ENCODE measurements at places on chromosomes 1 and 21. TPM values are rescaled to one million over a fixed set of nuclear protein-coding genes. Genes with fewer than 3 reads are reported as not detected.

Gene CFAP141
- total RNA-seq, result not detected

Gene AMPD1
- total RNA-seq, result not detected

Gene TCHH
- total RNA-seq, result 18.6 TPM

Gene IFI44
- 1.8 TPM for total RNA-seq

Gene ITLN1
- not detected for total RNA-seq

Gene LAMC1
- 74.8 TPM for total RNA-seq

Gene CFAP126
- not detected for total RNA-seq

Gene CCDC30
- total RNA-seq, result 5.0 TPM

Gene XCL1
- not detected for total RNA-seq

Gene PCAT6
- 7.0 TPM for total RNA-seq

Gene OR2M3
- not detected for total RNA-seq

Gene FALEC
- not detected for total RNA-seq

Gene NCF2
- 26.8 TPM for total RNA-seq

Gene AQP10
- not detected for total RNA-seq

Gene C1orf105
- total RNA-seq, result 1.5 TPM

Gene HMGCS2
- 389 TPM for total RNA-seq

Gene HRNR
- not detected for total RNA-seq

Gene CNKSR1
- 91.2 TPM for total RNA-seq

Gene DNAJC28
- 3.3 TPM for total RNA-seq

Gene NPR1
- total RNA-seq, result 8.4 TPM

DNA sequence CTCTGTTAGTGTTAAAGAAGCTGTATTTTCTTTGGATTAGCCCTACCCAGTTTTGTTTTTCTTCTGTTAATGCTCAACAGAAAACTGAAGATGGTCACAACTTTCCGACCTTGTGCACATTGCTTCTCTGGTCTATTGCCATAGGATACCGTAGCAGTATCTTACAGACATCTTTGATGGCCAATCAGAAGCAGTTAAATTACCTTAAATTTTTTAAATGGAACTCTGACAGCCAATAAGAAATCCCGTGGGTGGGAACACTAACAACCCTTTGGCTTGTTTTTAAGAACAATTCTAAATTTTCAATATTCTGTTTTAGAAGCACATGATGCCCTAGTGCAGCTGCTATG, 17.2 kb downstream of the NFYC start:
- DNase-seq, result no peak

GRCh38 chr1:203090421-203091198, 4.8 kb upstream of the MYOG start:
- DNase-seq, result no peak

GRCh38 chr1:94115900-94116436, 5.0 kb downstream of the ABCA4 start:
- DNase-seq, result peak; percentile 79

DNA sequence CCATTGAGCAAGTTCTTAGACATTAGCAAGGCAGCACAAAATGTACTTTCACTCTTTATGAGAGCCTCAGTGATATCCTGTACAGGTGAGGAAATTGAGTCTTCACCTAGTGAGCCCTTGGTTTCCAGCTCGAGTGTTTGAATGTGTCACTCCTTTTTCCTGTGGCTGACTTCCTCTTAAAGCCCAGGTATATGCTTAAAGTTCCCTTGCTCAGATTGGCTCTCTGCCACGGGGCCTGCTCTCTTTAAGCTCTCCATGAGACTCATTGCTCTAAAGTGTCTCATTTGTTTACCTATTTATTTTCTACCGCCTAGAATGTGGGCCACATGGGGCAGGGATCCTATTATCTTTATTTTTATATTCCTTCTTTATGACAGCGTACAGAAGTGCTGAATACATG, 324.9 kb downstream of the SIPA1L2 start:
- no peak for DNase-seq

GRCh38 chr21:34704119-34704518, 35.3 kb downstream of the CLIC6 start:
- DNase-seq, result no peak

DNA sequence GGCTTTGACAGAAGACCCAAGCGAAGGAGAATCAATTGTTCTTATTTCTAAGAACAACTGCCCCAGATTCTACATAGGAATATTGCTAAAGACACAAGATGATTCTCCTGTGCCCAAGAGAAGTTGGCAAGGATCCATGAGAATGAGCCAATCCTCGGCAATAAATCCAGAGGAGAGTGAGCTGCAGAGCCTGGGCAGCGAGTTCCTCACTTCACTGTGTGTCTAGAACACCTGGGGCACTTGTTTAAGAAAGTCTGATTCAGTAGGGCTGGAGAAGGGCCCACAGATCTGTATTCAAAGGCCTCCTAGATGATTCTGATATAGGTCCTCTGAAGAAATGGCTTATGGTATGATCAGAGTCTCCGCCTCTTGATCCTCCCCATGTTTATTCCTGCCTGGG, 31.8 kb downstream of the GADD45A start:
- DNase-seq, result no peak

GRCh38 chr1:178038372-178038771, 55.5 kb upstream of the RASAL2 start:
- DNase-seq, result no peak

DNA sequence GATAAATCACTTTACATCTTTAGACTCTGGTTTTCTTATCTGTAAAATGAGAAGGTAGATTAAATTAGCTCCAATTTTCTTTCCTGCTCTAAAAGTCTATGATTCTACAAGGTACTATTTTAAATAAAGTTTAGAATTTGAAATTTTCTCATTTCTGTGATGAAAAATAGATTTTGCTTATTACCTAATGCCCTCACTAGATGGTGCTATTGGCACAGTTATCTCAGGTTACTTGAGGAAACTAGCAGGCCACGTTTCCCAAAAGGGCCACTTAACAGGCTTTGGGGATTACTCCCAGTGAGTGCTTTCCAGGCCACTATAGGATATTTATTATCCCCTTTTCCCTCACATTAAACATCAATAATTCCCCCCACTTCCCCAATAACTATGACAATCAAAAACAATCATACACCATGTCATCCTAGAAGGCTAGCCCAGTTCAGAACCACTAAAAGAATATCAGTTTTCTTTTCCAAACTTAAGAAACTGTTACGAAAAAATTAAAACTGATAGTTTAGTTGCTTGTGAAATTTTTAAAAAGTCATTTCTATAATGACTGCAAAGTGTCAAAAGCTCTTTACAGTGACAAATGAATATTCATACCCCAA, 30.6 kb downstream of the OMA1 start:
- no peak for DNase-seq

DNA sequence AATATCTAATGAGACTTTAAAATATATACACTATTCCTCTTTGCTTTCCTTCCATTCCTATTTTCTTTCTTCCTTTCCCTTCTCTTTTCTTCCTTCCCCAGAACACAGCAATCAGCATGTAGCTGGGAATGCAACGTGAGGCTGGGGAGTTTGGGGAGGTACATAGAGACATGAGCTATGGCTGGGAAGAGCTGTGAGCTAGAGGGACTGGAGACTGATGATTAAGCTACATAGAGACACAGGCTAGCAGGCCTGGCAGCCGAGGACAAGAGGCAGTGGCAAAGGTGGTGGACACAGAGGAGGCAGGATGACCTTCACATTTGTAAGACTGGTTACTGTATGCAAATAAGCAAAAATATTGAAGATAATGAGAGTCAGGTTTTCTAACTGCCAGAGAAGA, 7.5 kb downstream of the LPAR3 start:
- no peak for DNase-seq

- DNase-seq, result no peak
These were observed 32.4 kb downstream of the GALNT2 start for GRCh38 chr1:230099465-230099864.

- DNase-seq, result no peak
These were observed 102.3 kb downstream of the TNFSF18 start for GRCh38 chr1:172948457-172948856.

GRCh38 chr1:35030756-35031446, 844 bp downstream of the ZMYM6 start:
- no peak for DNase-seq

DNA sequence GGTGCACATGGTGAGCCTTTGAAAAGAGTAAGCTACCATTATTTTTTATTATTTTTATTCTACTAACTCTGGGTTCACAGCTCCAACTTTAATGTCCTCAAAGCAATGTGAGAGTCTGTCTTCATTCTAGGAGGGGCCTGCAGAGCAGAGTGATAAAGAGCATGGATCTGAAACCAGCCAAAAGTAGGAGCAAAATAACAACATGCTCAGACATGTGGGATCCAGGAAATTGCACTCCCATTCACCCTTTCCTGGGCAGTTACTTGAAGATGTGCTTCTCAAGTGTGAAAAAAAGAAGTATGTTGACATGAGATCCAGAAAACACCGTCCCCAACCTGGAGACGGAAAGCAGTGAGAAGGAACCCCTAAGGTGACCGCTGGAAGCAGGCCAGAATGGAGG, 8.7 kb upstream of the LIN28A start:
- DNase-seq, result no peak

DNA sequence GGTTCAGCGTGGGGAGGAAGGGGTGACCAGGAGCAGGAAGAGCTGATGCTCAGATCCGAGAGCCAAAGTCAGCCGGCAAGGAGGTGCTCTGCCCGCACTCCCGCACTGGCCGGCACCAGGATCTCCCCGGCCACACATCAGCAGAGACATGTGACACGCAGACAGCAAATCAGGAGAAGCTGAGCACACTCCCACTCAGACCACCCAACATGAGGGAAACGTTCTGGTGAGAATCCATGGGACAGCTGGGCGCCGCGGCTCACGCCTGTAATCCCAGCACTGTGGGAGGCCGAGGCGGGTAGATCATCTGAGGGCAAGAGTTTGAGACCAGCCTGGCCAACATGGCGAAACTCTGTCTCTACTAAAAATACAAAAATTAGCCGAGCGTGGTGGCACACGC, 18.6 kb upstream of the PTTG1IP start:
- DNase-seq, result no peak

- DNase-seq, result no peak
These were observed 38.1 kb upstream of the NBL1 start for GRCh38 chr1:19605967-19606366.

GRCh38 chr1:159197561-159198557, 6.8 kb upstream of the ACKR1 start:
- DNase-seq, result no peak

DNA sequence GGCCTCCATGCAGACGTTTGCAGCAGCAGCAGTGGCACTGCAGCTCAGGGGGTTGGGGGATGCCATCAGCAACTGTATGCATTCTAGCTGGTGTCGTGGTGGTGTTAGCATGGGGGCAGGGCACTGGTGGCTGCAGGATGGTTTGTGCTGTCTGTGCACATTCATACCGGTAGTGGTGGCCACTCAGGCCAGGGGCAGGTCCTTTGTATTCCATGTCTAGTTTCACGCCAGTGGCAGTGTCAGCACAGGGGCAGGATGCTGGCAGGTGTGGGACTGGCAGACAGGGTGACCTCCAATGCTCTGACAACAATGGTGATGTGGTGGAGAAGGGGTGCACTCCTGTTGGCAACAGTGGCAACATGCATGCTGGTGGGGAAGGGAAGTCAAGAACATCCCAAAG, 194.2 kb upstream of the LRRC7 start:
- no peak for DNase-seq

DNA sequence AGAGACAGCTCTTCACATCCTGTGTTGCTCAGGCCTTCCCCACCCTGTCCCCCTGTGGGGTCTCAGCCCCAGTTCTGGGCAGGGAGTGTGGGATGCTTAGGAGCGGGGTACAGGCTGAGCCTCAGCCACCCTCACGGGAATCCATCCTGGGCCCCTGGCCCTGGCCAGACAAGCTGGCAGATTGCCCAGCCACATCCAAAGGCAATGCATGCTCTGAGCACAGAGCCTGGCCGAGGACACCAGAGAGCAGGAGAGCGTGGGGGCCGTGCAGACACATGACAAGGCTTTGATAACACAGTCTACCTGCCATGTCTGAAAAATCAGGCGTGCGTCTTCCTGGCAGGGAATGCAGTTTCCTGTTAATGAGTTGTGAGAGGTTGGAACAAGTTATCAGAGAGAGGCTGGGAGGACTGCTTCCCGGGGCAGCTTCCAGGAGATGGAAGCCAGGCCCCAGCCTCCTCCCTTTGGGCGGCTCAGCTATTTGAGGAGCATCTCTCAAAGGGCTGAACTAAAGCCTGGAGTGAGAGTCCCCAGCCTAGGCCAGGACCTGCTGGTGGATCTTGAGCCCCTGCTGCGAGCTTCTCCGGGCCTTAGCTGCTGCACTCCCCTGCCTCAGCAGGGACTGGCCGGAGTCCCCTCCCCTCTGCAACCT, 72.2 kb upstream of the SELENON start:
- DNase-seq, result no peak

DNA sequence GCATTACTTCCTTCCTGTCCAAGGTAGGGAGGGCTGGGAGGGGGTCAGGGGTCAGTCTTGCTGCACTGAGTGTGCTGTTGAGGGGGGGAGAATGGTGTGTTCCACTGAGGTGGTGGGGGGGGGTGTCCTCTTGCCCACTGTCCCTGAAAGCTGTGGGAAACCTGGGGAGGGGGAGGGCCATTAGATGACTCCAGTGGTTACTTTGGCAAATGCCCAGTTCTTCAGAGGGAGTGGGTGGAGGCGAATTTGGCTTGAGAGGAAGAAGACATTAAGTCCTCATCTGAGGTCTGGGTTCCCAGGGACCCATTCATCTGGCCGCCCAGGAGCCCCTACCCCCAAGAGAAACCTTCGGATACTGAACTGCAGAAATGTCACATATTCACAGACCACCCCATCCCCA, 36.2 kb downstream of the MEF2D start:
- no peak for DNase-seq

GRCh38 chr21:17270229-17270628, 242.6 kb upstream of the CXADR start:
- no peak for DNase-seq

GRCh38 chr1:228999446-229000170, 264.3 kb downstream of the RHOU start:
- DNase-seq, result no peak

GRCh38 chr21:24046829-24047443, 1560.3 kb downstream of the MRPL39 start:
- DNase-seq, result no peak

GRCh38 chr21:46056450-46056903, 41.4 kb upstream of the COL6A2 start:
- peak; percentile 86 for DNase-seq

GRCh38 chr1:171910786-171911185, 69.5 kb downstream of the DNM3 start:
- DNase-seq, result no peak

All from suprapubic skin (tissue), 4 donors.